ENCODE measurements at places on chromosomes 2 and 18.
A peak's percentile ranks its signal among the peaks of the same experiment; 100 is the strongest.

GRCh38 chr2:133157141-133157540, 411.1 kb downstream of the NCKAP5 start:
- no peak for DNase-seq

DNA sequence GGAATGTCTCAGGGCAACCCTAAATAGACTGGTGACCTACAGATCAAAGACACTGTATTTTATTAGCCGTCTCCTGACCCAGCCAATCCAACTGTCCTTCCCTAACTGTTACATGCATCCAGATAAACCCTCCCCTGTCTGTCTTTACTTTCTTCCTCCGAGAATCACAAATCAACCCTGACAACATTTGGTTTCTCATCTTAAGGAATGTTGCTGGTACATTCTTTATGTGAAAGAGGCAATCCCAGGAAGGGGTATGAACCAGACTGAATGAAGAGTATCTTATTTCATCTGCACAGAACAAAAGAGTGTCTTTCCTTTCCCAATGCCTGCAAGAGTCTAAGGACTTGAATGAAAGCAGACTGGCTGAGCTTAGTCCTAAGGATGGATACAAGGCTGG, 113.9 kb upstream of the LTBP1 start:
- DNase-seq = peak; percentile 39

DNA sequence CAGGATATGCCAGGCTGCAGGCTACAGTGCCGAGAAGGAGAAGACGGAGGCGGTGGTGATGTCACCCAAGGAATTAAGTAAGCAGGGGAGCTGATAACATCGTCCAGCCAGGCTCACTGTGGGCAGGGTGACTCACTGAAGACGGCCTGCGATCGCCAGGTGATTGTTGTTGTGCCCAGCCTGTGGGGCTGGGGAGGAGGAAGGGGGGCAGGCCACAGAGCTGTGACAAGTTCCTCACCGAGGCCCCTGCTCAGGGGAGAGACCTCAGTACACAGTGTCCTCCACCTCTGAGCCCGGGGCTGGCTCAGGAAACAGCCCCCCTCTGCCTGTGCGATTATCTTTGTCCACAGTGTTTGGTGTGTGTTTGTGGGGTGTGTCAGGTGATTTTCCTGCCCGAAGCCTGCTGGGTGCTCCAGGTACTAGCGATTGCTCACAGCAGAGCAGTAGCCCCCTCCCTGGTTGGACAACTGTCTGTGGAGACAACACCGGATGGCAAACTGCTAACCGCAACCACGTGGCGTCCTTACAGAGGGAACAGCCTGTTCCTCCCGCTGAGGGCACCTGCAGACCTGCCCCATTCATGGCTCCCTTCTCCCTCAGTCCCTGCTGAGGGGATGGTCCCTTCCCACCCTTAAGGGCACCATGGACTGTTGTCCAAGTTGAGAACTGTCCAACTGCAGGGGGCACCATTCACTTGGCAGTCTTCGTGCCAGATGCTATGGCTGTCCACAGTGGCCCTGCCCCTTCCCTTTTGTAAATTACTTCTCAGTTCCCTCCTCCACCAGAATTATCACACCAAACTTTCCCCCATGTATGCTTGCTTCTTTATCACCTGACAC, 95.1 kb downstream of the ZFP36L2 start:
- peak; percentile 88 for DNase-seq

GRCh38 chr18:79910563-79911343, 40.7 kb downstream of the SLC66A2 start:
- no peak for DNase-seq

GRCh38 chr18:56096861-56097260, 508.9 kb upstream of the TCF4 start:
- DNase-seq = no peak

DNA sequence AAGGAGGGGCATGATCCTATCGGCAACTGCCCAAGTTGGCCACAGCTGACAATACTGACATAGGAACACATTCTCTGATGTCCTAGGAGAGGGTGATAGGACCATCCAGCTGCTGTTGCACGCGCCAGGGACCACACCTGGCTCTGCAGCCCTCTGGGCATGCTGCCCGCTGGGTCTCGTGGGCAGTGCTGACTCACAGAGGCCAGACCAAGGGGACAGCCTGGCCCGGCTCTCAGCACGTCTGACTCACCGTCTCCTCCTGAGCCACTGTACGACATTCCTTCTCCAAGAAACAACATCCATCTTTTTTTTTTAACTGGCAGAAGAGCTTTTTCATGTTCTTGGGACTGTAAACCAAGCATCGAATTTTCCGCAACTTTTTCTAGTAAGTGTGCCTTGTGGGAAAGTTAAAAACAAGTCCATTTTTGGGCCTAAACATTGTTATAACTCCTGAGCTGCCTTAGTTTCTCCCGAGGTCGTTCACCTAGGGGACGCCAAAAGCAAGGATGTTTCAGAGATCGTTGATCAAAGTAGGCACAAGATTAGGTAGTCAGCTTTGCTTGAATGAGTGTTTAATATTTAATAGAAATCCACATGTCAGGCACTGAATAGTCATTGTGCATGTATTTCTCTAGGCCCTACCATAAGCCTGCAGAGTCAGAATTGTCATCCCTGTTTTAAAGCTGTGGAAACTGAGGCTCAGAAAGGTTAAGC, 100.3 kb downstream of the TTC32 start:
- peak; percentile 98 for DNase-seq

DNA sequence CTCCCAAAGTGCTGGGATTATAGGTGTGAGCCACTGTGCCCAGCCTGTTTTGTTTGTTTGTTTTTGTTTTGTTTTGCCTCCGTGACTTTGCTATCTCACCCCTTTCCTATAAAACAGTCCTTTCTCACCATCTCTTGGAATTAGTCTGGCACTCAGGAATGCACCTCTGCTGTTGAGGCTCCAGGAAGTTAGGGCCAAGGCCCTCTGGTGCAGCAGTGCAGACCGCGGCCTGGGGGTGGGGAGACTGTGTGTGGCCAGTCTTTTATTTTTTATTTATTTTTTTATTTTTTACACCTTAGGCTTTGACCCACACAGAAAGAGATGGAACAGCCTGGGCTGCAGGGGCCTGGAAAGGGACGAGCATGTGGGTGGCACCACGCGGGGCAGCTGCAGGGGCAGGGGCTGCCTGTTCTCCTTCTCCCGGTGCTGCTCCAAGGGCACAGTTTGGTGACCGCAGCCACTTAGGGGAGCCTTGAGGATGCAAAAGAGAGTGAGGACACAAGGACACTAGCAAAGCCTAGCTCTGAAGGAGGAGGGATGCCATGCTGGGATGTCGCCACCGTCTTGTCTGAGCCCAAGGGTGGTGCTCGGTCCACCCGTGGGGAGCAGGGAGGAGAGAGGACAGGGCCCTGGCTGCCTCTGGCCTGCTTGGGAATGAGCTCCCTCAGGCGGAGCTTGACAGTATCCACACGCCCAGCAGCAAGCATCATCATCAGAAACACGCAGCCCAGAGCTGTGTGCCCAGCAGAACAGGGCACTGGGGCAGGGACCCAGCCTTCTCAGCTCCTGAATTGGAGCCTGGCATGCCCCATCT, 19.4 kb upstream of the ALPI start:
- no peak for DNase-seq

Measured in HT1080 (cell line).